CD4-positive, alpha-beta T cell treated with Interleukin-21 for 1 hour (primary cell): ENCODE measurements at places on chromosomes 5 and 9.

- DNase-seq: no peak
These were observed 58.5 kb upstream of the PJA2 start for GRCh38 chr5:109468288-109468676.

DNA sequence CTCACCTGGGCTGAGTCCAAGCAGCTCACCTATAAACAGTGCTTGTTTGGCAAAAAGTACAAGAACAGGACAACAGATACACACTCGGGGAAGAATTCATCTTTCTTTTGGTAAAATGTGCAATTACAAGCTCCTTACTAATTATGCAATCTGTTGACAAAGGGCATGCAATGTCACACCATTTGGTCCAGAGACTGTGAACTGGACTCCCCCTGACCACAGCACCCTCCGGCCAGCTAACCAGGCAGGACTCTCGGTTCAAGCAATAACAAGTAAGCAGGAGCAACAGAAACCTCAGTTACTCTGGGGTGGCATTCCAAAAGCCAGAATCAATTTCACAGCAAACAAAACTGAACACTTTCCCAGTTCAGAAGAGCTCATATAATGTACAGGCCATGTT lies 113.8 kb downstream of the GNAQ start:
- no peak for DNase-seq

DNA sequence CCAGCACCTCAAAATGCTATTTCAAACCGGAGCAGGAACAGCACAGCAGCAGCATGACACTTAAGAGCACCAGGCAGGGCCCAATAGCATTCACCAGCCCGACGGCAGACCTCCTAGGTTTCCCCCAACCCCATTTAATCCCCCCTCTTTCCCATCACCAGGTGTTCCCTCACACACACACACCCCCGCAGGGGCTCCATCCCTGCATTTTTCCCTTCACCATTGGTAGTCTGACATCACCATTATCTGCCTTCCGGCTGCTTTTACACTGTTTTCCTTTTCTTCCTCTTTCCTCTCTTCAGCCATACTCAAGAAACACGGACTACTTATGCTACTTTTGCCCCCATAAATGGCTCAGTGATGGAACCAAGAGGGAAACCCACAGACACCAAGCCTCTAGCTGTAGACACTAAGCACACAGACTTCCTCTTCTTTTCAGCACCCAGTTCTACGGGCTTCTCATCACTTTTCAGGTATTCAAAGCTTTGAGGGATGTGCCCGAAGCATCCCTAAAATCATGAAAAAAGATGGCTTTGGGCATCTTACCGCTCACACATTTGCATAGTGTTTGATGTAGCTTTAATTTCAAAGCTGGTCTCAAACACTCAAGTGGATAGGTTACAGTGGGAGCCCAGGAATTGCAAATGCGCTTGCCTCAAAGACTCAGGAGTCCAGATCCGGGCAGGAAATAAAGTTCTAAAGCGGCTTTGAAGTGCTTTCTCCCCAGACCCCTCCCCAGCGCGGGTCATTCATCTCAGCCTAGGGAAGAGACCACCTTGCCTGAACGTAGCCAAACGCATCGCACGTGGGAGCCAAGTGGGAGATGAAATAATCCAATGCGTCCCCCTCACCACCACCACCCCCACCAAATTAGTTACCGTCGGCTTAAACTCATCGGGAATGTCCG lies 141.5 kb downstream of the TSSK1B start:
- no peak for DNase-seq

- DNase-seq: no peak
These were observed 92.7 kb upstream of the CACNA1B start for GRCh38 chr9:137784641-137785513.

DNA sequence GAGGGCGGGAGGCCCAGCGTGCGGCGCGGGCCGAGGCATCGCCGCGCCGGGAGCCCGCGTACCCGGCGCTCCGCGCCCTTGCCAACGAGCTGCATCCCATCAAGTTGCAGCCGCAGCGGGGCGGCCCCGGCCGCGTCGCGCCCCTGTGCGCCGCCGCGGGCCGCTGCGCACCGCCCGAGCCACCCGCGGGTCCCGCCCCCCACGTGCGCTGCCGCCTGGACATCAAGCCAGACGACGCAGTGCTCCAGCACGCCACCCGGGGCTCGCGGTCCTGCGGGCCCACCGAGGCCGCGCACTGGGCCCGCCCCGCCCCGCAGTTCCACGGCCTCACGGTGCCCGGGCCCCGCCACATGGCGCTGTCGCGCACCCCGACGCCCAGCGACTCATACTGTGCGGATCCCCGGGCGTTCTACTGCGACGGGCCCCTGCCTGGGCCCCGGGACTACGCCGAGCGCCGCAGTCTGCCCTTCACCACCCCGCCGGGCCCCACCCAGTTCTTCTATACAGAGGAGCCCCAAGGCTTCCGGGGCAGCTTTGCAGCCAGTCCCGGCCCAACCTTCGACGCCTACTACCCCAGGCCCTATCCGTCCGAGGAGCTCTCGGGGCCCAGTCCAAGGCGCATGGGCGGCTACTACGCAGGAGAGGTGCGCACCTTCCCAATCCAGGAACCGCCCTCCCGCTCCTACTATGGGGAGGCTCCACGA lies 2.6 kb downstream of the AJM1 start:
- DNase-seq: no peak

DNA sequence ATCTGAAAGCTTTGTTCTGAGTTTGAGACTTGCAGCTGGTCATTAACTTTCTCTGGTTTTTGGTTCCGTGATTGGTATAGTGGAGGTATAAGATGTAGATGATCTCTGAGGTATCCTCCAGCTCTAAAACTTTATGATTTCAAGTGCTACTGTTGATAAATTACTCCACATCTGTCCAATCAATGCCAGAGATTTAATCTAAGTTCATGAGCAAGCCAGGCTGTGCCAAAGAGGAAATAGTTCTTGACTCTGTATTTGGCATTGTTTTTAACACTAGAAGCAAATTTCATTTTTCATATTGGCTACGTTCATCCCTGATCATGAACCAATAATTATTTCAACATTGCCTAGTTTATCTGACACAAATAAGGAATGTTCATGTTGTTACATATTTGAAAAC lies 28.5 kb upstream of the CHD1 start:
- no peak for DNase-seq

GRCh38 chr5:107456281-107456715 lies 214.4 kb downstream of the EFNA5 start:
- DNase-seq: no peak
